ENCODE measurements at places on chromosomes 12 and 14. TPM values are rescaled to one million over a fixed set of nuclear protein-coding genes. Genes with fewer than 3 reads are reported as not detected.

DNA sequence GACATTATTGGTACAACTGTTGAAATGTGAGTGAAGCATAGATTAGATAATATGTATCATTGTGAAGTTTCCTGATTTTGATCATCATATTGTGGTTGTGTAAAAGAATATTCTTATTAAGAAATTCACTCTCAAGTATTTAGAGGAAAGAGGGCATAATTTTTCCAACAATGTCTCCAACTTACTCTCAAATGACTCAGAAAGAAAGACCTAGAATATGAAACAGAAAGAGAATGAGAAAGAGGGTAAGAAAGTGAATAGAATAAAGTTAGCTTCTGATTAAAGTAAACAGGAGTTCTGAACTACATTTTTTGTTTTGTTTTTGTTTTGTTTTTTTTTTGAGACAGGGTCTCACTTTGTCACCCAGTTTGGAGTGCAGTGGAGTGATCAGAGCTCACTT, 123.0 kb downstream of the CPNE8 start:
- DNase-seq = no peak

DNA sequence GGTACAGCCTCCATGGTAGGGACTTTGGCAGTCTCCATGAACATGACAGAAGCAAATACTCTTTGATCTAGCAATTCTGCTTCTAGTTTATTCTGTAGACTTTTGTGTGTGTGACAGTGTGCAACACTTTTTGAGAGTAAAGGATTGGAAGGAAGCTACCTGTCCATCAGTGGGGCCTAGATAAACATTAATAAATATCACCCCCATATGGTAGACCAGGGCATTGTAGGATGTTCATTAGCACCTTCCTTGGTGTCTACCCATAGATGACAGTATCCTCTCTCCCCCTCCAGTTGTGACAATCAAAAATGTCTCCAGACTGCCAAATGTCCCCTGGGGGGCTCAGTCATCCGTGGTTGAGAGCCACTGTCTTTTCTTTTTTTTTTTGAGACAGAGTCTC, 10.8 kb downstream of the SNRNP35 start:
- DNase-seq = no peak

RNFT2 gene
- total RNA-seq = 55.8 TPM

- no peak for DNase-seq
Observed at GRCh38 chr12:124491310-124491709, 76.1 kb downstream of the NCOR2 start.

DNA sequence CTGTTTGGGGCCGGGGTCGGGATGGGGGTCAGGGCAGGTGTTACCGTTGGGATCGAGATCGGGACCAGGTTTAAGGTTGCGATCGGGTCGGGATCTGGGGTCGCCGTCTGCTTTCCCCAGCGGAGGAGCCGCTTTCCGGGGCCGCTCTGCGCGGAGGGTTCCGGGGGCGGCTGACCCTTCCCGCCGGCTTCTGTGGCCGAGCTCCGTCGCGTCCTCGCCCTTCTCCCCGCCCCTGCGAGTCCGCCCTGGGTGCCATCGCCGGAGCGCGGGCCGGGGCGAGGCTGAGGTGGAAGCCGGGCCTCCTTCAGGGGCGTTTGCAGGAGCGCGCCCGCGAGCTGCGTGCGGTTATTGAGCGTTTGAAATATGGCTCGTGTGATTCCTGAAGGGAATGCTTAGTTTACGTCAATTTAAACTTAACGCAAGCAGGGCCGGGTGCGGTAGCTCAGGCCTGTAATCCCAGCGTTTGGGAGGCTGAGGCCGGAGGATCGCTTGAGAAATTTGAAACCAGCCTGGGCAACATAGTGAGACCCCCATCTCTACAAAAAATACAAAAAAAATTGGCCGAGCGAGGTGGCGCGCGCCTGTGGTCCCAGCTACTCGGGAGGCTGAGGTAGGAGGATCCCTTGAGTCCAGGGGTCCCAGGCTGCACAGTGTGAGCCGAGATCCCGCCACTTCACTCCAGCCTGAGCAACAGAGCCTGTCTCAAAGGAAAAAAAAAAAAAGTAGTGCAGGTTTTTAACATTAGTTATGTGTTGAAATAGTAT, 620 bp downstream of the PGAM5 start:
- peak; percentile 55 for DNase-seq

- DNase-seq = no peak
Observed at GRCh38 chr14:58401587-58401986, 5.9 kb downstream of the TOMM20L start.

DNA sequence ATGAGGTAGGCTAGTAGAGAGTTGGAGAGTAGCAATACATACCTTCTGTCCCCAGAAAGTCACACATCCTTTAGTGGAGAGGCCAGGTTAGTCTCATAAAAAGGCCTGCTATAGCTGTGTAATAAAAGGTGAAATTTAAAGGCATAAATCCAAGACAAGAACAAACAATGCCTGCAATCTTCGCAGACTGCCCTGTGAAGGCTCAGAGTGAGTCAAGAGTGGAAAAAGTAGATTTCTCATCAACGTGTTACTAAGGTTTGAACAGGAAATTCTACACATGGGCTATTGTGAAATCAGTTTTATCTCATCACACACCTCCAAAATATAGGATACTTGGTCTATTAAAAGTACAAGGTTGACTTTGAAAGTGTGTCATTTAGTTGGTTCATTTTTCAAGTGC, at the start of gene KLRC1:
KLRC1 (minus strand) TSS at position 222 of the 400 bp plus-strand sequence. CDS start 2,221 bp downstream, outside the sequence.
- no peak for DNase-seq

- no peak for DNase-seq
Observed at GRCh38 chr12:42030588-42030987, 114.1 kb downstream of the GXYLT1 start.

DNA sequence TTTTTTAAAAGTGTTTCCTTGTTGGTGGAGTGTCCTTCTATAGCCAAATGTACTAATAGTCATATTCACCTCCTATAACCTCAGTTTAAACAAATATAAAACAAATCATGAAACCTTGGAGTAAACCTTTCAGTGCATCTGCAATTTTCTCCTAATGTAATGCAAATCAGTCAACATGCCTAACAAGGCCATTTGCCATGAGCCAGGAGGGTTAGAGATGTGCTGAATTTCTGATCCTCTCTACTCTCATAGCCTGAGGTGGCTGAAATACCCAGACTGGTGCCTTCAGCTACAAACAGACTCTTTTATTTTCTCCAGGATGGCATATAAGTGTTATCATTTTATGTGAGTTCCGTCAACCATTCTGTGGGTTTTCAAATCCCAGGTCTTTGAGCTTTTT, 908.1 kb downstream of the GALC start:
- DNase-seq = no peak

ARMH4 gene
- 57.1 TPM for total RNA-seq

DNA sequence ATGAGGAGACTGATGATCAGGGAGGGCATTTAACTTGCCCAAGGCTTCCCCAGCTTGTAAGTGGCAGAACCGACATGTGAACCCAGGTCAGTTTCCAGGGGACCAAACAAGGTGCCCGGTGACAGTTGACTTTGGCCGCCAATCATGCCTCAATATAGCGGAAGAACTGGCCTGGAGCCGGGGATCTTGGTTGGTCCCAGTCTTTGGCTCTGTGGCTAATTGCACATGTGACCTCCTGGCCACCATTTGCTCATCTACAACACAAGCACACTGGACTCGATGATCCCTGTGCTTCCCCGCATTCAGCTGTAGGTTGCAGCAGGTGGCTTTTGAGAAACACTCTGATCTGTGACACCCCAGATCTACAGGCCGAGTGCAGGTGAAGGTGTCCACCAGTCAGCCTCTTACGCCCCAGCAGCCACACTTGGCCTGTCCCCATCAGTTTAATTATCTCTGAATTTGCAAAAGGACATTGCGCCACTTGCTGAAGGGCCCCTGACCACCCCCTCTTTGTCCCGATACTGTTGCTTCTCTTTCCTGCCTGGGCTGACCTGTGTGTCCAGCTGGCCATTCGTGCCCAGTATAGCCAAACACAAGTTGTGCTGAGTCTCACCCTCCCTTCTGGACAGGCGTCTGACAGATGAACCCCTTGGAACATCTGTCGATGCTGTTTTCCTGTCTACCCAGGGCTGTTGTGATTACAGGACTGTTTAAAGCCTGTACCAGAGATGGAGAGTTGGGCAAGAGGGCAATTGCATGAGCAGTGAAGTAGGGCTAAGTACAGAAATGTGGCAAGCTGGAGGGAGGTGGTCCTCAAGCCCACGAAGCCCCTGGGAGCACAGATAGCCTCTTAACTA, 14.1 kb downstream of the ACACB start:
- DNase-seq = no peak

DNA sequence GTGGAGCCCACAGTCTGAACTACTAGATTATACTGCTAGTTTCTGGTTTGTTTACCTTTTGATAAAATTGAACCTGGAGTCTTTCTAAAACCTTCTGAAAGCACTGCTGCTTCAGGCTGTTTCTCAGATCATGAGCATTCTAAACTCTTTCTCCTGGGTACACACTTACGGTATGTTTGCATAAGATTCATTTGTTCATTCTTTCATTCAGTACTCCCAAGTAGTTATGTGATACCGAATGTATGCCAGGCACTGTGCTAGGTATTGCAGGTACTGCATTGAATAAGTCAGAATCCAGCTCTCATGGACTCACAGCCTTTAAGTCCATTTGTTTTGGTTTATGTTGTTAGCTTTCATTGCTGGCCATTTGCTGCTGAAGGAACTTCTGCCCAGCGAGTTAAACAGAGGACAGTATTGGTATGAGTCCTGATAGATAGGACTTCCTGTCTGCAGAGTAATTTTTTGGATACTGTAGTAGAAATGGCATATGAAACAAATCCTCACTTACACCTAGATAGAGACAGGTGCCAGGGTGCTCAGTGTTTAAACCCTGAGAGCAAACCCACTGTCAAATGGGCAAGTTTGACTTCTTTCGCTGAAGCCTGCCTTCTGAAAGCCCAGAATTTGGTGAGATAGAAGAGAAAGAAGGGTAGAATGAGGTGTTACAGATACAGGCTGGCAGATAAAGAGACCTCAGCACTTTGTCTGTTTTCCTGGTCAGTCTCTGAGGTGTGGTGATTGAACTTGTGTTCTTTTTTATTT, 2.1 kb downstream of the SUSD6 start:
- no peak for DNase-seq

GRCh38 chr12:18296909-18297280, 35.6 kb downstream of the PIK3C2G start:
- DNase-seq = no peak

DNA sequence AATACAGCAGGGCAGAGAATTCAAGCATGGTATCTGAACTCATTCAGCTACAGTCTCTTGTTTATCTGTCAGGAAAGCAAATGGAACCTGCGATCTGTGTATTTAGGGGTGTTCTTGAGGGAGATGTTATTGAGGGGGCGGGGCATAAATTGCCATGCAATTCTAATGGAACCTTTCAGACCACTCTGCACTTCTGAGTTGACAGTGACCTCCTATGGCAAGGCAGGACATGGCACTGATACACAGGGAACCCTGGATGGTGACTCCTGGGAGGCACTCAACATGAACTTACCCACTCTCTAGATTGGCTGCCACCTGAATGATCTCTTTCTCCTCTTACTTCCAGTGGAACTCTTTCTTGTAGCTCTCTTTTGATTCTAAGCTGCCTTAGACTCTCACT, 787.3 kb downstream of the VRK1 start:
- DNase-seq = no peak

PPP1R13B gene
- 24.6 TPM for total RNA-seq

GRCh38 chr12:39860695-39861094, 241.1 kb upstream of the ABCD2 start:
- DNase-seq = no peak

DNA sequence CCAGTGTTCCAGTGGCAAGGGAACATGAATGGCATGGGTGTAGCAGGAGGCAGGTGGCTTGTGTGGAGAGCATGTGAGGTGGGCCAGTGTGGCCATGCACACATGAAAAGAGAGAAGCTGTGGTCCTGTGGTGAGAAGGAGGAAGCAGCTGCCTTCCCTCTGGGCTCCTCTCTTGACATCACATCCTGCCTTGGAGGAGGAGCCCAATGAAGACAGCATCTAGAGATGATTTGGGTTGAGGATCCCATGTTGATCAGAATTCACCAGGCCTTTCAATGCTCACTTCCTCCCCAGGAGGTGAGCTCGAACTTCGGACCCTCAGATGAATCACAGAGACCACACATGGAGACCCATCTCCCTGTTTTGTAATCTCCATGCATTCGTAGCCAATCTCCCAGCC, 82.6 kb downstream of the LRRC74A start:
- no peak for DNase-seq

C14orf119 gene
- total RNA-seq = 40.3 TPM

- no peak for DNase-seq
Observed at GRCh38 chr12:22733756-22734155, 108.8 kb downstream of the ETNK1 start.

FIGNL2 gene
- 107 TPM for total RNA-seq

GRCh38 chr14:35341751-35342488, 49.7 kb downstream of the PSMA6 start:
- DNase-seq = peak; percentile 56

- DNase-seq = no peak
Observed at GRCh38 chr14:92263681-92264080, 59.3 kb upstream of the SLC24A4 start.

RNASE3 gene
- total RNA-seq = not detected

ENDOU gene
- total RNA-seq = not detected

GPD1 gene
- total RNA-seq = 0.81 TPM

TMEM229B gene
- total RNA-seq = 7.5 TPM

DNA sequence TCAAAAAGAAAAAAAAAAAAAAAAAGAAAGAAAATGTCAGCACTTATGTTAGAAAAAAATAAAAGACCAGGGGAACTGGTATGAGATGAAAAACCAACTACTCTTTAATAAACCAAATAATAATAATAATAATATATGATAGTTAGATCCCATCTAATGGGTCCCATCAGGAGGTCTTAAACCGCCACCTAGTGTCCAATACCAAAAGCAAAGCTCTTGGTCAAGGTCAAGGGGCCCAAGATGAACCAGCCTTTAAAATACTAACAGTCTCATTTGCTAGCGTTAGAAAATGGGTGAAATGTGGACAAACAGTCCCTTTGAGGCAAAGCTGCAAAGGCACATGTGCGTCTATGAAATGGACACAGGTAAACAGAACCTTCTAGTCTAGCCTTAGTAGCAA, 12.3 kb downstream of the BRAP start:
- no peak for DNase-seq

DNA sequence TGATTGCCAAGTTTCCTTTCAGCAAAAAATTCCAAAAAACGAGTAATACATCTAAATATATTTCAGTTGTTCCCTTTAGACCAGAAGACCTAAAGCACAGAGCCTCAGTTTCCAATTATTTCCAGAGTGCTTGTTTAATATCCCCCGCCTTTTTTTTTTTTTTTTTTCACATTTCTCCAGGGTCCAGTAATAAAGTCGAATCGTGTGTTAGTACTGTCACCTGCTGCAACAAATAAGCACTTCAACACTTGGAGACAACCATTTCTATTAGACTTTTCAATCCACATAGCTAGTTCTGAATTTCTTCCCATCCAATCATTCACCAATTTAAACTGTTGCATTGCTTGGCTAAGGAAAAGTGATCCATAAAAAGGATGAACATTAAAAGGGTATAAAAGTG, 13.6 kb downstream of the PDE6H start:
- DNase-seq = no peak

USP30 gene
- 14.4 TPM for total RNA-seq

- DNase-seq = no peak
Observed at GRCh38 chr12:129401572-129401971, 502.3 kb downstream of the TMEM132D start.

DNA sequence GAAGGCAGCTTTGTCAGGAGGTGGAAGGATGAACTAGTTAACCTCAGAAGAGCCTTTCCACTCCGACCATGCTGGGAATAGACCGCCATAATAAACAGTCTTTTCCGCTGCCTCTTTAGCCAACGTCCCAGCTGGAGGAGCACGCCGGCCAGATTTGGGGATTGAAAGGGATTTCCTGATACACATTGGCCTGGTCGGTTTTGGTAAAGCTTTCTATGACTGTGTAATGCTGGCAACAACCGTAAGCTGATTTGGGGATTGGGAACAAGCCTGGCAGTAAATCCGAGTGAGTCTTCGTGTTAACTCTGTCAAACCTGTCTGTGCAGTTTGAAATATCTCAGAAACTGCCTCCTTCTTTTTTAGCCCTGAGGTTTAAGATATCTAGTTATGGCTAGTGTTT, 87.0 kb downstream of the DAD1 start:
- no peak for DNase-seq
